ENCODE measurements at places on chromosomes 2 and 18.

DNA sequence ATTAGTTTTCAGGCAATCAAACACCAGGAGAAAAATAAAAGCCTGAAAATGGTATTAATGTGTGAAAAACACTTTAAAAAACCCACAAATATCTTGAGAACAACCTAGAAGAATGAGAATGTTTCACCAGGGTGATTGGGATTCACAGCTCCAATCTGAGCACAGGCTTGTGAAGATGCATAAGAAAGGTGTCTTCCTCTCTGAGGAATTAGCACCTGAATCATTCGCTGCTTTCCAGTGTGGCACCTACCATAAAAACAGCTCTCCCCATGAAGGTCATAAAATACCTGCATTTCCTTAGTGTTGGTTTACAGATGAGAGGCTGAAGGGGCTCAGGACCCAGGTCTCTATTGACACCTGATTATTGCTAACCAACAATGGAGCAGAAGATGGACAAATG lies 499.7 kb upstream of the KLHL29 start:
- no peak for DNase-seq

DNA sequence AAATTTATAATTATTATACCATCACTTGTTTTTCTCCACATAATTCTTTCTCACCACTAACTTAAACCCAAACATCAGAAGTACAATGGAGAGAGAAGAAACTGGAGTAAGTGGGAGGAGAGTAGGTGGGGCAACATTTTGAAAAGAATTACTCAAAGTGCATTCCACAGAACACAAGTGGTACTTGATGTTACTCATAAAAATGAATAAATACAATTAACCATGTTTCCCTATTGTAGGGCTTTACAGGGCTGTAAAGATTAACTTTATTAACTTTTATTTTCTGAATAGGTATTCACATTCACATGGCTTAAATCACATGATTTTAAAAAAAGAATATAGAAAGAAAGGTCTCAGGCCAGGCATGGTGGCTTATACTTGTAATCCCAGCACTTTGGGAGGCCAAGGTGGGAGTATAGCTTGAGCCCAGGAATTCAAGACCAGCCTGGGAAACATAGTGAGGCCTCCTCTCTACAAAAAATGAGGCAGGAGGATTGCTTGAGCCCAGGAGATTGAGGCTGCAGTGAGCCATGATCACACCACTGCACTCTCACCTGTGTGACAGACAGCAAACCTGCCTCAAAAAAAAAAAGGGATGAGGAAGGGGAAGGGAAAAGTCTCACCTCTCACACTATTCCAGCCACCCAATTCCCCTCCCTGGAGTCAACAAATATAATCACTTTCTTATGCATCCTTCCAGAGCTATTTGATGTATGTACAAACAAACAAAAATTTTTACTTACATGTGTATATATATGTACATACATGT lies 47.1 kb downstream of the KCNG3 start:
- DNase-seq = no peak

DNA sequence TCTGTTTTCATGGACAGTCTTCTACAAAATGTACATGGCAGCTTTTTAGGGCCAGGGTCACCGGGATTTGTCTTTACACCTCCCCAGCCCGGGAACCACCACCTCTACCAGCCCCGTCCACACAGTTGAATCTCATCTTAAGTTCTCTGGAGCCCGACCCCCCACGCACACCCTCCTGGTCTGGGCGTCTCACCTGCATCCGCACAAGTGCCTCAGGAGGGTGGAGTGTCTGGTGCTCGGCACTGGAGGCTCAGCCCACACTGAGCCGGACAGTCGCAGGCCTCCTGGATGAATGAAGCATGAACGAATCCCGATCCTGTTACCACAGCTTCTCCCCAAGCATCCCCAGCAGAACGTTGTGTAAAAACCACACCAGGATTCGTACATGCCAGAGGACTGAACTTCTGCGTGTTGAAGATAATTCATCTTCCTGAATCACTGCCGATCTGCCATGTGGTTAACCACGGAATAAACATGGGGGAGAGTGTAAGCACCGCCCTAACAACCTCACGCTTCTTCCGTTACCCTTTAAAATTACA lies 162.0 kb downstream of the RTP5 start:
- DNase-seq = no peak

DNA sequence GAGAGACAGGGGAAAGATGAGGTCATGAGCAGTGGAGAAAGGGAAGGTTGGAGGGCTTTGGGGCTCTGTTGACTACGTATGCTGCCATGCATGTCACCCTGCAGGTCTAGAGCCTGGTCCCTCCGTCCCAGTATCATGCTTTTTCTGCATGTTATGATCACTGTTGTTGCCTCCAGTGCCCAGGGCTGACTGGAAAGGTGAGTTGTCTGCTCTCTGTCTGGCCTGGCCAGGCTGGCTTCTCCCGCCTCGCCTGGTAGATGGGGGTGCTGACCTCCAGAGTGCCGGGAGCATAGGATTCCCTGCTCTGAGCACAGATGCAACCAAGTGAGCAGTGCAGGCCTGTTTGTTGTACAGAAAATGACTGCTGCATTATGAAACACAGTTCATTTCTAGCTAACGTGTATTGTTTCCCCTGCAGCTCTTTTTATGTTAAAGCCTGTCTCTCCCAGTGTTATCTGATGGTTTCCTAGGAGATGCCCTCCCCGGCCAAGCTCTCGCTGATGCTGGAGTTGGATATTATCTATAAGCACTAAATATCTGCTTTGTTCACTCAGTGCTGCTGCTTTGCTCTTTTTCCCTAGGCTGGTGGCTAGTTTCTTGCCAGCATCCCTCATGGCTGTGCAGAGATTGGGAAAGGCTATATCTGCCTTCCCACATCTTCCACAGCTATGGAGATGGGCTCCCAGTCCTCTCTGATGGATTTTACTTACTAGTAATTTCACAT lies 158.2 kb downstream of the TDRD15 start:
- DNase-seq = no peak

DNA sequence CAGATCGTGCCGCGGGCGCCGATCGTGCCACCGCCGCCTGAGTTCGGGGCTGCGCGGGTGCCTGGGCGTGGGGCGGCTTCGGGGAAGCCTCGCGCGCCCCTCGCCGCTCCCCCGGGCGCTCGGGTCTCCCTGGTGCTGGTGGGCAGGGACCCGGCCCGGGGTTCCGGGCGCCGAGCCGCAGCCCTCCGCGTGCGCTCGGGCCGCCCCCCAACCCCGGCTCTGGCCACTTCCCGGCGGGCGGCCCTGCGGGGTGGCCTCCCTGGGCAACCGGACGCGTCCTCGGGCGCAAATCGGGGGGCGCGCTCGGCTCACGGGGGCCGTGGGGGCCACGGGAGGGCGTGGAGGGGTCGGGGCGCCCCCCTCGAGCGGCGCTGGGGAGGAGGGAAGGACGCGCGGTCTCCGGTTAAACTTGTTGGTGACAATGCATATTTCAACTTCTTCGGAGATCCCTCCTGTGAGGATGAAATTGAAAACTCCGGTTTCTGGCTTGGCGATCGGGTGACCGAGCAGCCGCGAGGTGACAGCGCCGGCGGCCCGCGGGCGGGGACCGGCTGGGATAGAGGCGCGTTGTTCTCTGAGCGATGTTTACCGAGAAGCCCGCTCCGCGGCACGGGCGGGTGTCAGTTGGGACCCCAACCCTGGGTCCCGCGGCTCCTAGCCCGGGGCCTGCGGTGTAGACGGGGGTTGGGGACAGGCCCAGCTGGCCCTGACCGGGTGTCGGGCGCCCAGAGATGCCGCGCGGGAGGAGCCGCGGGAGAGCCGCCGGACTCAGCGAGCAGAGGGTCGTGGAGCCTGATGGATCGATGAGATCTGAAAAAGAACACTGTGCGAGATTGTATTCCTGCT lies 676 bp downstream of the SH3BP4 start:
- no peak for DNase-seq

DNA sequence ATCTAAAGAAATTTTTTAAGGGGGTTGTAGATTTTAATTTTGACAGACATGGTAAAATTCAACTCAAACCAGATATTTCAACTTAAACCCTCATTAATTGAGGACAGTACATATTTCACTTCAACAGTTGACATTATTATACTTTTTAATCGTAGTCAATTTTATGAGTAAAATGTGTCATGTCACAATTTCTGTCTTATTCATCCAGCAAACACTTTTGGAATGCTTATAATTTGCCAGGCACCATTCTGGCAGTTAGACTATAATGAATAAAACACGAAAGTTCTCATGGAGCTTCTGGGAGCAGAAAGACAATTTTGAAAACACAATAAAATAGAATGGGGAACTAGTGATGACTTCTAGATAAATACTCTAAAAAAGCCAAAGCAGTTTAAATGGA lies 1094.8 kb downstream of the SUCLG1 start:
- DNase-seq = no peak

DNA sequence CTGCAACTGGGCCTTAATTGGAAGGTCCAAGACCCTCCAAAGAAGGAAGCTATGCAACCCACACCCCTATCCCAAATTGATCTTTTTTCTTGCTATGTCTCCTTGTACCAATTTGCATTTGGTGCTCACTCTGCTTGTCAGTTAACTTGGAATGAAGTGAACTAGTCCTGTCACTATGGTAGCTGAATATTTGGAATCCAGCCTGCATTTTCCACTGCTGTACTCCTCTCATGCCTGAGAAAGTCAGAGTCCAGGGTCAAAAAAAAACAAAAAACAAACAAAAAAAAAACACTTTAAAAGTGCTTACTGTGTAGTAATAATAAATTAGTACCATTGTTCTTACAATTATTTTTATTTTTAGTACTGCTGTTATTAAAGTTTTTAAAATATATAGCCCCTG lies 462.8 kb upstream of the SLC8A1 start:
- DNase-seq = no peak

Data from stimulated activated CD4-positive, alpha-beta T cell treated with anti-CD3 and anti-CD28 coated beads, Interleukin-15, amount 100 ng/mL, for 1 hour (primary cell).